CD8-positive, alpha-beta T cell (primary cell): ENCODE measurements at places on chromosomes 4 and X. TPM values are rescaled to one million over a fixed set of nuclear protein-coding genes. Genes with fewer than 3 reads are reported as not detected.

TRIML2 gene
- total RNA-seq: not detected

CNGA1 gene
- not detected for total RNA-seq

KANTR gene
- 7.7 TPM for total RNA-seq

SPP1 gene
- total RNA-seq: not detected

- no peak for DNase-seq
These were observed 6.1 kb downstream of the ENOX2 start for GRCh38 chrX:130896802-130897501.

- DNase-seq: no peak
These were observed 230.2 kb upstream of the JADE1 start for GRCh38 chr4:128579154-128579853.

DNA sequence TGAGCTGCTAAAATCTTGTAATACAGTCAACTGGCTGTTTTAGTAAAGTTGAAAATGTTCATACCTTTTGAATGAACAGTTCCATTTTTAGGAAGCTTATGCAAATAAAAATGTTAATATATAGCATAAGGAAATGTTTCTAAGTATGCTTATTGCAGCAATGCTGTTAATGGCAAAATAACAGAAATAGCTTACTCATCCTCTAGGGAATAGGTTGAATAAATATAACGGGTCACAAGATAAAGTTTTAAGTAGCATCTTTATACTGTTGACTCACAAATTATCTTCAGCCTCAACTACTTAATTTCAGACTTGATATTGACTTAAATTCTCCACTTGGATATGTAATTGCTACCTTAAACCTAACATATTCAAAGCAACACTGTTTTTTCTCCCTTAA lies 27.7 kb downstream of the HERC3 start:
- DNase-seq: no peak

DNA sequence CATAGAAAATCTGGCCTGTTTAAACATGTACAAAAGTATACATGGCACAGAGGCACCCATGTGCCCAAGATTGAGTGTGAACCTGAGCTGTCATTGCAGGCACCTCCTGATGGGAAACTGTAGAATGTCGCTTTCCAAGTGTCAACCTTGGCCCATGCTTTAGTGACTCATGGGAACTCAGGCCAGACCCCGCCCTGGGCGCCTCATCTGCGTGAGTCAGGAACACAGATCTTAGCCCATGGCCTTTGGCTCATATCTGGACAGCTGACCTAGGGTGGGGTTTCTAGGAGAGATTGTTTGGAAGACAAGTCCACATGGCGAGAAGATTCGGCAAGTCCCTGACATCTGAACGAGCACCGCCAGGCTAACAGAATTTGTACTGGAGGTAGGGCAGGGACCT lies 50.0 kb downstream of the CYTL1 start:
- no peak for DNase-seq

GRCh38 chr4:128354205-128354821 lies 66.7 kb upstream of the PGRMC2 start:
- DNase-seq: no peak

GRCh38 chr4:184503869-184504300 lies 29.5 kb upstream of the IRF2 start:
- no peak for DNase-seq

- DNase-seq: no peak
These were observed 86.9 kb upstream of the BMP2K start for GRCh38 chr4:78689261-78689660.

- no peak for DNase-seq
These were observed 189.7 kb downstream of the PDGFC start for GRCh38 chr4:156781852-156782251.

- DNase-seq: no peak
These were observed 56.4 kb downstream of the SPCS3 start for GRCh38 chr4:176376032-176376614.

DNA sequence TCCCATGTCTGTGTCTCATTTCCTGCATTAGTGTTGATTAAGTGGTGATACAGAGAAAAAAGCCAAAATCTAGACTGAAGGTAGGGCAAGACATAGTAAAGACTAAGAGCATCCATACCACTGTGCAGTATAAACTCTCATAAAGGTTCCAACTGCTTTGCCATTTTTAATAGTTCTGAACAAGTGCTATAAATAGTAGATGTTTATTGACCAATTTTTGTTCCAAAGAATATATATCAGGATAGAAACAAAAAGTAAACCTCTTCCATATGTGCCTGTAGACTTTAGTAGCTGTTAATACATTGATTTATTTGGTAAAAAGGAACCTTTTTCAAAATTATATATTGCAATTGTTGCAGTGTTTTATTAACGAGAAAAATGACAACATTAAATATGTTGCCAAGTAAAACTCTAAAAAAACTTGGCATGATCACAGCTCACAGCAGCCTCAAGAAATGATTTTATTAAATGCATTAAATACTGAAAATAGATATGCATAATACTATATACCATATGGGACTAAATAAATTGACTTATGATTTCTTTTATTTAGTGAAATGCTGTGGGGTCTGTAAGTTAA lies 22.3 kb upstream of the AASDH start:
- no peak for DNase-seq

- DNase-seq: no peak
These were observed 60.9 kb downstream of the ADGRA3 start for GRCh38 chr4:22454955-22455354.

GRCh38 chrX:31609130-31609529 lies 537.3 kb upstream of the FTHL17 start:
- no peak for DNase-seq

DNA sequence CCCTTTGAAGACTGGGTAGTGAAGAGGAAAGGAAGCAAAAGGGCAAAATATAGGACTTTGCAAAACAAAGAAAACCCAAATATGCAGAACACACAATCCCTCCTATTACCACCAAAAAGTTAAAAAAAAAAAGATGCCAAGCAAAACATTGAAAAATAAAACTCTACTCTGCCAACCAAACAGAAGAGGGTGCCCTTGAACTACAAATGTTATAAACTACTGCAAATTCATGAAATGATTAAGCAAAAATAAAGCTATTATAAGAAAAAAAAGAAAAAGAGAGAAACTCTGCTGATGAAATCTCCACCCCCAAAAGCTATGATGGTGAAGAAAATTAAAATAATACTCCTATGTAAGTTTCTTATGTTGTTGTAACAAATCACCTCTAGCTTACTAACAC lies 168.5 kb upstream of the STK26 start:
- DNase-seq: no peak
